ENCODE measurements at places on chromosomes 5 and 9.

GRCh38 chr5:6659941-6660684, 26.9 kb downstream of the SRD5A1 start:
- DNase-seq = no peak

DNA sequence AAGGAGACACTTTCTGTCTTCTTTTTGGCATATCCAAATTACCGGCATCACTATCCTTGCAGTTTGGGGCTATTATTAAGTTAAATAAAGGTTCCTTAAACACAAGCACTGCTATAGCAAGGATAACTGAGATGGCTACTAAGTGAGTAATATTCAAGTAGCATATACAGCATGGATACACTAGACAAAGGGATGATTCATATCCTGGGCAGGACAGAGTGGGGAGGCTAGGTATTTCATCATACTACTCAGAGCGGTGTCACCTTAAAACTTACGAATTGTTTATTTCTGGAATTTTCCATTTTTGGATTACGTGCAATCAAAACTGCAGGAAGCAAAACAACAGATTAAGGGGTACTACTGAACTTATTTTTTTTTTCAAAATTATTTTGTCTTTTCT, 54.1 kb downstream of the FER start:
- DNase-seq = no peak

DNA sequence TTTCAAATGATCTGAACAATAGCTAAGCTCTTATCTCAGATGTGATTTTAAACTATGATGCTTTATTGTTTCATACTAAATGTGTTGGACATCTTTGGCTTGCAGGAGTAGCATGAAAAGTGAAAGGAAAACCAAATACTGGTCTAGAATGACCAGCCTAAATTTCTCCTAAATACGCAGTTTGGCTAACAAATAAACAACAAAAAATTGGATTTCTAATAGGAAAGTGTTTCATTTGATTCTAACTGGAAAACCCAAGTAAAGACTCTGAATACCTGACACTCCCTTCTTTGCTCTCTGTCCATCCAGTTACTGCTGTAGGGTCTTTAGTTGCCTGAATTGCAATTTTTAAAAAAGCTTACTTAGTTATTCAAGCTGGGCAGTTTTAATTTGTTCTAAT, 111.7 kb upstream of the ACOT12 start:
- no peak for DNase-seq

DNA sequence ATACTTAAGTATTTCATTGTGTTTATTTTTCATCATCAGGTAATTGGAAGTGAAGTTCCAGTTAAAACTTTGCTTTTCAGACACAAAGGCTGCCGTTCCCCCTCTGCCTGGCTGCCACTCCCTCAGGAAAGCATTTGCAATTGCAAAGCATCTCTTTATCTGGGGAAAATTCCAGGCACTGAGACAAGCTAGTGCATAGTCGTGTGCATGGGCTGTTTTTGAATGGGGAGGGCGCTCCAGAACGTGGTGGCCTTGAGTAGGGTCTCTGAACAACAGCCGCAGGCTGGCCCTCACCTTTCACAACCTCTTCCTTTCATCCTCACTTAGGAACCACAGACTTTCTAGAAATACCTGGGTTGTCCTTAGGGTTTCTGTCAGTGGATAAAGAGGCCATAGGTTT, 285.1 kb upstream of the ADAMTS16 start:
- no peak for DNase-seq

DNA sequence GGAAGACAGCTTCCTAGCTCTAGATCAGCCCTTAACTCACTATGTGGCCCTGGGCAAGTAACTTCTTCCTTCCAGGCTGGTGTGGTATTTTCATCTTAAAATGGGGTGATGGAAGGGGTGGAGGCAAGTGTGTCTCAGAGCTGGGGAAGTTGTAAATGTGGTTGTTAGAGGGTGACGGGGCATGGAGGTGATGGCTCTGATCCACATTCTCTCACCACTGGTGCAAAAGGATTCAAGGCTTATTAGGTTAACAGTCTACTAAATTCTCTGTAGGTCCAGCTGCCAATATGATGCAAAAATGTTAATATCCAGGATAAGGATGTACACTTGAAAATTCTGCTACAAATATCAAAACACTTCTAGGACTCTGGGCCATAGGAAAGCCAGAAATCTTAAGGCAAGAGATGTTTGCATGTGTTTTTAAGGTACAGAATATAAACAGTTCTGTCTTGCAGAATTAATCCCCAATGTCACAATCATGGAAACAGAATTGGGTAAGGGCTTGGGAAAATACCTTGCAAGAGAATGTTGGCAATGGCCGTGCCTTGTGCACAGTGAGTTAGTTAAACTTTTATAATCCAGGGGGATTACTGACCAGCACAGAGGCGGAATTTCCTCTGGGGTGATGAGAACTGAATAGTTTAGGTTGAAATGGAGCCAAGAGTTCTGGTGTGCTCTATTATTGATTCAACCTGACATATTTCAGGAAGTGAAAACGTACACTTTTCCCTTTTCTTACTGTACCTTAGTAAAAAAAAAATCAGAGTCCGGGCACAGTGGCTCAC, 19.8 kb downstream of the TNFSF15 start:
- no peak for DNase-seq

- peak; percentile 53 for DNase-seq
Measured at GRCh38 chr9:113577525-113578261, 114.2 kb downstream of the RGS3 start.

- no peak for DNase-seq
Measured at GRCh38 chr5:159021136-159021900, 78.4 kb downstream of the EBF1 start.

Measured in left ventricle myocardium inferior (tissue), 1 donor.